Tibial artery (tissue), 4 donors: ENCODE measurements at places on chromosomes 13 and 19.

DNA sequence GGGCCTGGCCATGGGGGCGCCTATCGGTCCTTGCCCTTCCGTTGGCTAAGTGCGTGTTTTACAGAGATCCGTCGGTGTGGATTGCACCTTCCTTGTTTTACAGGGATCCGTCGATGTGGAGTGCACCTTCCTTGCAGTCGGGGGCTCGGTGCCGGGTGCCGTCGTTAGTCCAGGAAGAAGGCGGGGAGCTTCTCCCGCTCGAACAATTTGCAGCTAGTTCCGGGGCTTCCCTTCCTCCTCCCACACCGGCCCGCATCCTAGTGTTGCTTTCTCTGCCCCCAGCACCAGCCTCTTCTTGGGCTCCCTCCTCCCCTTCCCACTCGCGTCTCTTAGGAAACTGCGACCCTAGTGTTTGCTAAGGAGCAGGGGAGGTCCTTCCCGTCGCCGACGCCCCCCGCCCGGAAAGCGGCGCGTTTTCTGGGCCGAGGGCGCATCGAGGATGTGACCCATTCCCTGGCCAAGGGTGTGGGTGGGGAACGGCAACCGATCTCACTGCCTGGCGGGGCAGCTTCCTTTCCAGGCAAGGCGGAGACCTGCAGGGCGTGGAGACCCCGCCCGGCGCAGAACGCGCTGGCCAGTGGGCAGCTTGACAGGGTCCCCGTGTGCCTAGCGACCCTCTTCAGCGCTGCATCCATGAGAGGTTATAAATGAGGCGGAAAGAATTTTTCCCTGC is 75.7 kb upstream of the ZNF91 start:
- DNase-seq: no peak

- no peak for DNase-seq
These were observed 809.5 kb upstream of the SLITRK6 start for GRCh38 chr13:86608701-86609100.

DNA sequence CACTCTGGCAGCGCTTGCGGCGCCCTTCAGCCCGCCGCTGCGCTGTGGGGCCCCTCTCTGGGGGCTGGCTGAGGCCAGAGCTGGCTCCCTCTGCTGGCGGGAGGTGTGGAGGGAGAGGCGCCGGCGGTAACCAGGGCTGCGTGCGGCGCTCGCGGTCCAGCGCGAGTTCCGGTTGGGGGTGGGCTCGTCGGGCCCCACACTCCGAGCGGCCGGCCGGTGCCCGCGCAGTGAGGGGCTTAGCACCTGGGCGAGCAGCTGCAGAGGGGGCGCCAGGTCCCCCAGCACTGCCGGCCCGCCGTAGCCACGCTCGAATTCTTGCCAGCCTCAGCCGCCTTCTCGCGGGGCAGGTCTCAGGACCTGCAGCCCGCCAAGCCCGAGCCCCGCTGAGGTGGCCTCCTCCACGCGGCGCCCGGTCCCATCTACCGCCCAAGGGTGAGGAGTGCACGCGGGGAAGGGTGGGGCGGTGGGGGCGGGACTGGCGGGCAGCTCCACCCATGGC is 879.0 kb upstream of the SLITRK5 start:
- DNase-seq: no peak

DNA sequence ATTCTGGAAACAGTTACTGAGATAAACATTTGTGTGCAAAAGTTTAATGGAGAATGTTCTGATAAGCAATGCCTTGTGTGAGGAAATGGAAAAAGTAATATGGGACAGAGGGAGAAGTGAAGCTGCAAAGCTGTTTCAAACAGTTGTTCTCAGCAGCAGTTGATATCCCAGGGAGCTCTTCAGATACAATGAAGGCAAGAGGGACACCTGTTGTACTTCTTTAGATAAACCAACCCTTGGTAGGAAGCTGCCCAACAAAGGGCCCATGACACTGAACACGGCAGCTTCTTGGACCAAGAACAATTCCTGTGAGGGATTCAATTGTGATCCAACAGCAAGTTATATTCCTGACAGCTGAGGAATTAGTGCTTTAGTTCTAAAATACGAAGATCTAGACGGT is 894.3 kb upstream of the PCDH20 start:
- no peak for DNase-seq

GRCh38 chr13:112742583-112742982 is 52.7 kb downstream of the ATP11A start:
- DNase-seq: no peak

DNA sequence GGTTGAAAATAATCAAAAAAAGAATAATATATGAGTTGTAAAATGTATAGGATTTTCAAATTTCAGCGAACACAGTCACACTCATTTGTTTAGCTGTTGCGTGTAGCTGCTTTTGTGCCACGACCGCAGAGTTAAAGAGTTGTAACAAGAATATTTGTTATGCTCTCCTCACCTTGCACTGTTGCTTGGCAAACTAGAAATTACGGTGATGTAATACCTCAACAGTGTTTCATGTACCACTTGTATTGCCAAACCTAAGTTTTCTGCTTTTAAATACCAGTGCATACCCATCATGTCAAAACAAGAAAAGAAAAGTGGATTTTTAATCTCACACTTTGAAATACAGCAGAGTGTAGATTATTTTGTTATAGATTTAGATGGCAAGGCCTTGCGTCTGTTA is 201.1 kb downstream of the NBEA start:
- no peak for DNase-seq

DNA sequence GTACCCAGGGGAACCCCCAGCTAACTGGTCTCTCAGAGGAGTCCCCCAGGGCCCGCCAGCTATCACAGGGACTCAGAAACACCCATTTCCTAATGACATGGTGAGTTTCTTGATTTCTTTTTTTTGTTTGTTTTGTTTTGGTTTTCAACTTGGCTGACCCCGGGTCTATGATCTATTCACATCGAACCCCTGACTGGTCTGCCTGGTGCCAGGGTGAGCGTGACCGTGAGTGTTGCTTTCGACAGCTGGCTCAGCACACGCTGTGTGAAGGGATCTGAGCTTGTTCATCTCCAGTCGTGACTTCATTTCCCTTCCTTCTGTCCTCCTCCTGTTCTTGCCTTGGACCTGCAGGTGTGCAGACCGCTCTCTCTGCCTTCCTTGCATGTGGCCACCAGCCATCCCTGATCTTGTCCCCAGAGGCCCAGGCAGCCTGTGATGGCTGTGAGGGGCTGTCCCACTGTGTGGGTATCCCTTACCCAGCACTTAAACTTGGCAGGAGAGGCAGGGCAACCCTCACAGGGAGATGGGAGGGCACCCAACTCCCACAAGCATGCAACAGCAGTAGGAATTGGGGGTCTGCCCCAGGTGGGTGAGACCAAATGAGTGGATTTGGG is 26.2 kb downstream of the TMEM161A start:
- no peak for DNase-seq

GRCh38 chr19:55605637-55606470 is at the start of gene ZNF865:
Gene ZNF865 (plus strand): TSS chr19:55605647. CDS start chr19:55613619, 7,972 bp downstream.
- DNase-seq: peak; percentile 85

DNA sequence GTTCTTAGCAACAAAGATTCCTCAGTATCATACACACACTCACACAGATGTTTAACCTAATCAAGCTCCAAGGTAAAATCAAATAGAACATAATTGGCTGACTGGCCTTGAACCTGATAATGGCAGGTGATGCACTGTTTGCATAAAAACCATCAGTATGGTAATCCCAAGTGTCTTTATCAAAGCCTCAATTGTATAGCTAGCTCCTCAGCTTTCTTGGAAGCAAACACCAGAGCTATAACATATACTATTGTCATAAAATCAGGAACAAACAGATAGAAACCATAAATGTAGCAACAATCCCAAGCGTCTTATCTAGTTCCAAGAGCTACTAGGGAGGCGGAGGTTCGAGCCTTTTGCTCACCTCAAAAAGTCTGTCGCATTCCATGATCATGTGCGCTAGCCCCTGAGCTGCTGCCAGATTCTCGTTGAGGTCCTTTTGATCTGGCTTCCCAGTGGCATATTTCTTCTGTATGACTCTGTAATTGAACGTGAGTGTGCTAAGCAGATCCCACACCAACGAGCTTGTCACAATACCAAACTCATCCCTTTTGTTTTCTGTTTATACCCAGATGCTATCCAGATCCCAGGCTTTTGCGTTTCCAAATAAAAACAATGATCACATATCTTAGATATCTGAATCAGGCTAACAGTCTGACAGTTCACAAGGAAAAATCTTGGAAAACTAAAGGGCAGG is 95.3 kb downstream of the KL start:
- no peak for DNase-seq

DNA sequence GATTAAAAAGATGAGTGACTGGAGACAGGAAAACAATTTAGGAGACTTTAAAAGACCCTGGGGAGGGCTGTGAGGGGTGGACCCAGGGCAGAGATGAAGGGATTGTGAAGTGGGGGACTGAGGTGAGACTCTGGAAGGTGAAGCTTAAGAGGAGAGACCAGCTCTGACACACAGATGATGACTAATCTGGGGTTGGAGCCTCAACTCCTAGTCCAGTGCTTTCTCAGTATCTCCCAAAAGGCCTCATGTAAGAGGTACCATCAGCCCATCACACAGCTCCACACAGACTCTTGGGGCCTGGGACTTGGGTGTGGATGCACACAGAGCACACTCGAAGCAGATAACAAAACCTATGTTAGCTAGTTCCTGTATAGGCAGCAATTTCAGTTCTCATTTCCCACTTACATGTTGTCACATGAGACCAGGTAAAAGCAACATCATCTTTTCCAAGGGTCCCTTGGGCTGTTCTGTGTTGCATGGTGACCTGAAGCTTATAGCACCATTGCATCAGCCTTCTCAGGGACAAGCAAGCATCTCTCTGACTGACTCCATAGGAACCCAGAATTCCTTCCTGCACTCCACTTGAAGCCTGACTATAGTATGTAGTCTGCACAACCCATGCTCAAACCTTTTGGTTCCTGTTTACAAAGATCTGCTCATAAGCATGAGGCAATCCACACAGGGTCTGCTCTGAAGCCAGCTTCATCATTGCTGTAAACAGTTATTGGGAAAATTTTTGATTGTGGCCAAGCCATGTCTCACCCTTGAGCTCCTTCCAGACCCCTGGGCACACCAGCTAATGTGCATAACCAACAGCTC is 88.6 kb upstream of the MYCBP2 start:
- DNase-seq: peak; percentile 25

GRCh38 chr19:13098277-13099072 is 4.2 kb downstream of the LYL1 start:
- DNase-seq: no peak

- peak; percentile 98 for DNase-seq
These were observed 4.7 kb downstream of the SERTAD1 start for GRCh38 chr19:40420766-40421765.

GRCh38 chr13:35699825-35700510 is 223.5 kb upstream of the MAB21L1 start:
- peak; percentile 50 for DNase-seq

- no peak for DNase-seq
These were observed 22.3 kb upstream of the MYDGF start for GRCh38 chr19:4692251-4693077.

- no peak for DNase-seq
These were observed 28.0 kb downstream of the SPRY2 start for GRCh38 chr13:80312967-80313366.

DNA sequence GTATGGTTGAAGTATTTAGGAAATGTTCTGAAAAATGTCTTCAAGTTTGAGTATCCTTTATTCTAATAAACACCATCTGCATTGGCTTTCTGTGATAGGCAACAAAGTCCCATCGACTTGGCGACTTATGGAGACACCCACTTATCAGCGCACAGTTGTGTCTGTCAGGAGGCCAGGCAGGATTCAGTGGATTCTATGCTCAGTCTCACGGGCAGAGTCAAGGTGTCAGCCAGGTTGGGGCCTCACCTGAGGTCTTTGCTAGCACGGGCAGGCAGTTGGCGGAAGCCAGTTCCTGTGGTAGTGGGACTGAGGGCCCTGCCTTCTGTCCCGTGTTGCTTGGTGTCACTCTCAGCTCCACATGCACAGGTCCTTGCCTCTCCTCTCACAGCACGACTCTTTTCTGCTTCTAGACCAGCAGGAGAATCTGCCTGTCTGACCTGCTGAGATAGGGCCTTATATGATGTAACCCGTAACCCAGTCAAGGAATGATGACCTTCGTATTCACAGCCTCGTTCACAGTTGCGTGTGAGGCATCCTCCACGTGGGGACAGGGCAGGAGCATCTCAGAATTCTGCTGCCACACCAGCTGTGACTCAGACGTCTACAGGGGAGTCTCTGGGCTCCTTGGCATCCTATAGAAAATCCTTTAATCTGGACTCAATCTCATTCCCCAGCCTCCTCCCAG is 10.0 kb downstream of the CUL4A start:
- DNase-seq: no peak

GRCh38 chr13:71285700-71286099 is 581.3 kb downstream of the DACH1 start:
- DNase-seq: no peak

- no peak for DNase-seq
These were observed 59.2 kb downstream of the STK24 start for GRCh38 chr13:98517576-98518310.

DNA sequence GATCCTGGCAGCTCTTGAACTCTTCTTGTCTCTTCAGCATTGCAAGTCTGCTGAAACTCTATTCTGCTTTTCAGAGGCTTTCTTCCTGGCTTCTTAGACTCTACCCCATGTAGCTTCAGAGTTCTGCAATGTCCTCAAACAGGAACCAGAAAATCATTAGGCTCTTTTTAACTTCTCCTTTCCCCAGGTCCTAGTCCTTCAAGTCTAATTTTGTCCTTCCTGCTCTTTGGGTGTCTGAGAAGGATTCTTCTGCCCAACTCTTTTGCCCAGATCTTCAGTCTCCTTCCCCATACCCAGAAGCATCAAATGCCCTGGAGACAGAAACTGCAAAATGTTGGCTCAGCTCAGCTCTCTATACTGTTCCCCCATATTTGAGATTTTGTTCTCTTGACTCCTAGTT is 50.0 kb upstream of the CALM3 start:
- DNase-seq: no peak

- DNase-seq: peak; percentile 88
These were observed 989 bp upstream of the SSC5D start for GRCh38 chr19:55486971-55487923.

- DNase-seq: no peak
These were observed 123.4 kb downstream of the POSTN start for GRCh38 chr13:37475151-37475550.

DNA sequence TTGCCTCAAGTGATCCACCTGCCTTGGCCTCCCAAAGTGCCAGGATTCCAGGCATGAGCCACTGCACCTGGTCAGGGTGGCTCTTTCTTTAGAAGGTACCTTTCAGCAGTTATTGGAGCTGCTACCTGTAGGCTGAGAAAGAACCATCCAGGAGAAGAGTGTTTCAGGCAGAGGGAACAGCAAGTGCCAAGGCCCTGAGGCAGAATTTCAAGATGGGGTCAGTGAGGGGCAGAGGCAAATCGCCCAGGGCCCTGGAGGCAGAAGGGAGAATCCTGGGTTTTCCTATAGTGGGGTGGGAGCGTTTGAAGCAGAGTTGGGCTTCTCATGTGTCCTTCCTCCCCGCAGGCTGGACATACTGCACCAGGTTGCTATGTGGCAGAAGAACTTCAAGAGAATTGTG is 2.2 kb downstream of the MRPL4 start:
- DNase-seq: no peak

- DNase-seq: peak; percentile 81
These were observed 692 bp upstream of the ZNF580 start for GRCh38 chr19:55640043-55640576.
